Activated CD4-positive, alpha-beta T cell treated with anti-CD3 and anti-CD28 coated beads for 48 hours (primary cell): ENCODE measurements at places on chromosomes 5 and 9.

DNA sequence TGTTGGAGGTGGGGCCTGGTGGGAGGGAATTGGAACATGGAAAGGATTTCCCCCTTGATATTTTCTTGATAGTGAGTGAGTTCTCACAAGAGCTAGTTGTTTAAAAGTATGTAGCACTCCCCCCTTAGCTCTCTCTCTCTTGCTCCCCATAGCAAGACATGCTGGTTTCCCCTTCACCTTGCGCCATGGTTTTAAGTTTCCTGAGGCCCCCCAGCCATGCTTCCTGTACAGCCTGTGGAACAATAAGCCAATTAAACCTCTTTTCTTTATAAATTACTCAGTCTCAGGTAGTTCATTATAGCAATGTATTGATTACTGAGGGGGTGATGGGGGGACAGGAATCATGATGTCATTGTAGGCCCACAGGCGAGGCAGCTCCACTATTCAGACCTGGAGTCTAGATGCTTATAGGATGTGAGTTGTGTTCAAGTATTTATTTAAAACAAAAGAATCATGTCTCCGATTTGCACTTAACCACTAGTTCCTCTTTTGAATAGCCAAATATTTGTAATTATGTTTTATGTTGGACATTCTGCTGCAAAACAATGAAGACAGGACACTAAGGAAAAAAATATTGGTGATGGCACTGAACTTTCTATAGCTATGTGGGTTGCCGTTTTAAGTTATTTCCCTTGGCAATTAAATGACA, 156.6 kb downstream of the TMEM38B start:
- DNase-seq = no peak

GRCh38 chr5:170161069-170161468, 55.4 kb downstream of the FOXI1 start:
- DNase-seq = no peak

DNA sequence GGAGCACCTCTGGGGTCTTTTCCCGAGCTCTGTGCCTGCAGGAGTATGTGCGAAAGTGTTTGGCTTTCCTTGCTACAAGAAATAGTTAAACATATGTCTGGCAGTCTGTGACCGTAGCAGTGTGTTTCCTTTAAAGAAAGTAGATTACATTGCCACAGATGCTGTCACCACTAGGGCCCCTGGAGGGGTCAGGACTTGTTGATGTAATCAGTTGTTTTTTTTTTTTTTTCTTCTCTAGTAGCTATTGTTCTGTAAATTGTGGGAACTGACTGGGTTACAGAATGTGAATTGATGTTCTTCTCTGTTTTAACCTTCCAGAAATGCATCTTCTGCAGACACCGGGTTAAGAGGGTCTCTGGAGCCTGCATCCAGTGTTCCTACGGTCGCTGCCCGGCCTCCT, 345.6 kb downstream of the KDM4C start:
- DNase-seq = no peak

GRCh38 chr5:85388770-85389169, 1004.1 kb upstream of the EDIL3 start:
- no peak for DNase-seq

DNA sequence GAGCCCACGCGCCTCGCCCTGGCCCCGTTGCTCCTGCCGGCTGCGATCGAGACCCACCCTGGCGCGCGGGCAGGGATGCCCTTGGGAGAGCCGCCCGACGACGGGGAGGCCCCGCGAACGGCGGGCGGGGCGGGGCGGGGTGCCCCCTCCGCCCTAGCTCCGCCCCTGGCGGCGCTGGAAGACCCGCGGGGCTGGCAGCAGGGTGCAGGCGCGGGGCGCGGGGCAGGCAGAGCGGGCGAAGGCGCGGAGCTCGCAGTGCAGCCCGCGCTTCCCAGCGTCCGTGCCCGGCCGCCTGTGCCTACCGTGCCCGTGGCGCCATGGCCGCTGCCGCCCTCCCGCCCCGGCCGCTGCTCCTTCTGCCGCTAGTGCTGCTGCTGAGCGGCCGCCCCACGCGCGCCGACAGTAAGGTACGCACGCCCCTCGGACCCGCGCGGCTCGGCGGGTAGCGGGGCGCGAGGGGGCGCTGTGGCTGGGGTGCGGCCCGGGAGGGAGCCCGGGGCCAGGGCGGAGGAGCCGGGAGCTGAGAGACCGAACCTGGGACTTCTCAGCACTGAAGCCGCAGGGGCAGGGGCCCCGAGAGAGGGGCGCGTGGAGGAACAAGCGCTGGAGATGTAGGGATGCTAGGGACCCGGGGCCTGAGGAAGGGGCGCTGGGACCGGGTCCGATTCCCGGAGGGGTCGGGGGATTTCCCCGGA, at the start of gene OLFML2A:
Gene OLFML2A, plus strand, starts transcription at position 180 of the 695 bp plus-strand sequence. Its CDS starts 138 bp downstream, at position 318.
- peak; percentile 43 for DNase-seq

GRCh38 chr9:106723926-106724325, 139.0 kb upstream of the ZNF462 start:
- DNase-seq = no peak

GRCh38 chr9:7055171-7055903, 297.6 kb downstream of the KDM4C start:
- DNase-seq = no peak

GRCh38 chr5:86679529-86679928, 61.8 kb downstream of the COX7C start:
- DNase-seq = no peak

GRCh38 chr5:139293202-139293506, 386 bp upstream of the MATR3 start:
- no peak for DNase-seq

GRCh38 chr9:110926828-110927487, 111.3 kb downstream of the LPAR1 start:
- DNase-seq = no peak

DNA sequence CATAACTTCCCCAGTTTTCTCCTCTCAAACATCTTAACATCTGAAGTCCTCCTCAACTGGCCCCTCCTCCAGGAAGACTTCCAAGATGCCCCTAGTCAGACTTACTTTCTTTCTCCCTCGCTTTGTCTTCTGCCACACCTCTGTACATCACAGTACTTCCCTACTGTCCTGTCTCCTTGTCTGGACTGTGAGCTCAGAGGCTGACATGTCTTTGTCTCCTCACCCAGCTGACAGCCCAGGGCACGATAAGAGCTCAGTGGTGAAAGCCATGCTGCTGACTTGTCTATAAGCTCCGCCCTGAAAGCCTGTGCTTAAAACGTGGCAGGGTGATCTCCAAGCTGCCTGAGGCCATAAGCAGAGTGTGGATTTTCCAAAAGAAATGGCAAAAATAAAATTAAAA, 33.0 kb upstream of the SLC25A51 start:
- no peak for DNase-seq

DNA sequence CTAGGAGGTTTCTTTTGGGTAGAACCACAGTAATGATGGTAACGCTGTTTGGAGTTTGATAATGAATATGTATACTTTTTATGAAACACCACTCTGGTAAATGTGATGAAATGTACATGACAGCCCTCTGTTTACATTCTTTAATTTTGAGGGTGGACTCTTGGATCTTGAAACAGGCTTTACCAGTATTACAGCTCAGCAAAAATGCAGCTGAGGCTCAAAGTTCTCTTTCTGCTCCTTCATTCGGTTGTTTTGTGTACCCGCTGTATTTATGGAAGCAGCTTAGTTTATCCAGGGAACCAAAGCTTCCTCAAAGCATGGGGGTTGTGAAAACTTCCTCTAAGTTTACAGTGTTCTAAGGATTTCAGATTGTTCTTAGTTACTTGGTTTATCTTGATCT, 11.1 kb downstream of the GAPVD1 start:
- no peak for DNase-seq

- DNase-seq = no peak
Observed at GRCh38 chr5:146753641-146754040, 124.9 kb downstream of the PPP2R2B start.

- DNase-seq = no peak
Observed at GRCh38 chr9:134026581-134026980, 1.3 kb downstream of the BRD3OS start.

- no peak for DNase-seq
Observed at GRCh38 chr9:26266146-26266793, 588.0 kb upstream of the TUSC1 start.

- no peak for DNase-seq
Observed at GRCh38 chr9:38047301-38048251, 21.5 kb downstream of the SHB start.

- DNase-seq = peak; percentile 75
Observed at GRCh38 chr5:76473661-76474060, 70.6 kb downstream of the IQGAP2 start.

- DNase-seq = no peak
Observed at GRCh38 chr9:106922026-106922425, 59.1 kb downstream of the ZNF462 start.

GRCh38 chr9:38083858-38084555, 15.0 kb upstream of the SHB start:
- no peak for DNase-seq

- DNase-seq = no peak
Observed at GRCh38 chr5:71883742-71884103, 164.6 kb downstream of the CARTPT start.

DNA sequence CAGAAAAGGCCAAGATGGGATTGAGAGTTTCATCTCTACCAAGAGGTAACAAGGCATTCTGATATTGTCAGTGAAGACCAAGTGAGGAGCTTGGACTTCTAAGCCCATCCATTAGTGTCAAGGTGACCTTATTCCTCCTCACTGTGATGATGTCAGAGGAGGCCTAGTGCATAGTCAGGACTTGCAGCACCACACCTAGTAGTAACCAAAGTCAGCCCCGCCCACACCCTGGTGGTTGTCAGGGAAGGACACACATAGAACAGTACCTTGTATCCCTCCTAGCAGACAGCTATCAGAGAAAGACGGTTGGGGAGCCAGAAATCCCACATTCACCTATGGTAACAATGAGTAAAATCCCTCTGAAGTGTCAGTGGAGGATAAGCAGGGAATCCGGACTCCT, 111.7 kb downstream of the AP3B1 start:
- peak; percentile 32 for DNase-seq

DNA sequence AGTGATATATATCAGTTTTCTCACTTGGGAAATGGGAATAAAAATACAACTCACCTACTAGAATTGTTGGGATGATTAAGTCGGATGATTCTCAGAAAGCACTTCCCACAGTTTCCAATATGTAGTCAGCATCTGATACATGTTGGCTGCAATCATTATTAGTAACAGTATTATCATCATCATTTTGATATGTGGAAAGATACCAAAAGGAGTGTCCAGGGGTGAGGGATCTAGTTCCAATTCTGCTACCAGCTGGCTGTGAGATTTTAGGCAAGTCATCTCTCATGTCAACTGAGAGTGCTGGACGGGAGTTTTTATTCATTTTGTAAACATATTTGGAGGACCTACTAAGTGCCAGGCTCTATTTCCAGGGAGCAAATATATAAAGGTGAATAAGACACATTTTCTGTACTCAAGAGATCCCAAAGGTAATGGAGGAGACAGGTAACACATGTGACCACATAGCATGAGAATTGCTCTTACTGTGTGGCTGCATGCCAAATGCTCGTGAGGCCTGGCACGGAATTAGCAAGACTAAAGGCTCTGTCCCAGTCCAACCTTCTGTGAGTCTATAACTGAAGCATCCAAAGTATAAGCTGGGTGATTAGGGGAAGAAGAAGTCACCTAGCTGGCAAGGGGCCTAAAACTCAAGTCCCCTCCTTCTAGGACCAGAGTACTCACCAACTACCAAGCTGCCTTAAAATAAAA, 83.0 kb downstream of the GRIA1 start:
- DNase-seq = no peak

- no peak for DNase-seq
Observed at GRCh38 chr5:66337626-66338226, 193.6 kb downstream of the SREK1 start.

- no peak for DNase-seq
Observed at GRCh38 chr9:1171546-1171945, 121.4 kb downstream of the DMRT2 start.

DNA sequence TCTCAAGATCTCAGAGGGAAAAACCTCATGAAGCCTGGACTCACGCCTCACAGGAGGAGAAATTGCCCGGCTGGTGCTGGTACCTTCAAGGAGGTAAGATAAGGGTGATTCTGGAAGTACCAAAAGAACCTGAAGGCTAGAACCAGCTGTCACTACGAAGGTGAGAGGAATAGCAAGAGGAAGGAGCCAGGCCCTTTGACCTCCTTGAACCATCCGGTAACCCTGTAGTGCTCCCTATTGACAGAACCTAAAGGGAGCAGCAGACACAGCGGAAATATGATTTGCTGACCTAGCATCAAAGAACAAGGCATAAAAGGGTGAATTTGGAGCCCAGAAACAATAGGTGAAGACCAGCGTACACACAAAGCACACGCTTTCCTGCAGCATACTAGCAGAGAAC, 92.2 kb downstream of the DOCK8 start:
- DNase-seq = peak; percentile 52

GRCh38 chr9:87034841-87035240, 87.5 kb upstream of the GAS1 start:
- no peak for DNase-seq

DNA sequence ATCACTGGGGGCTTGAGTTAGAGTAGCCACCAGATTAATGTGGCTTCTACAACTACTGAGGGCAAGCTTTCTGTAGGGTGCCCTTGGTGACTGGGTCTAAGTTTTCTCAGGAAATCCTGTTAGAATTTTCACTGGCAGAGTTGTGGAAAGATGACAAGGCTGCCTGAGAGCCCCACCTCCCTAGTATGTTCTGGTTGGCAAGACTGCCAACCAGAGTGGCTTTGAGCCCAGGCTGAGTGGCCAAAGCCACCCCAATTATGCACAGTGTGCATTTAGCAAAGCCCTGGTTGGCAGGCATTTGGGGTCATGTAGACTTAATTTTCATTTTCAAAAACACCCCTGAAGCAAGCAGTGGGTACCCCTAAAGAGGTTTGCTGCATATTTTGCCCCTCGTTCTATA, 136.7 kb upstream of the HAPLN1 start:
- no peak for DNase-seq

DNA sequence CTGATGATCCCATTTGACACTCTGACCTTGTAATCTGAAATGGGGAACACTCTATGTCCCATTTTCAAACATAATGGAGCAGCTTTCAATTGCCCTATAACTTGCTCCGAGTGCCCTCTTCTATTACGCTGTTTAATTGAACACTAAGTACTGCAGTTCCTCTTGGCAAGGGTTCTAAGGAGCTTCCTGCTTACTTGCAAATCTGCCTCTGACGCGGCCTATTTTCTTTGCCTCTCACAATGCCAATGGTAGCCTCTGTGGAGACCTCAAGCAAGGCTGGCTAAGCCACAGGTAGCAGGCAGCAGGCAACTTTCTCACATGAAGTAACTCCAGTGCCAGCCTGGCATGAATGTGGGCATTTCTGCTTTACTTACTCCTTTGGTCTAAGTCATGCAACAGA, 443.4 kb upstream of the TRPC7 start:
- no peak for DNase-seq

DNA sequence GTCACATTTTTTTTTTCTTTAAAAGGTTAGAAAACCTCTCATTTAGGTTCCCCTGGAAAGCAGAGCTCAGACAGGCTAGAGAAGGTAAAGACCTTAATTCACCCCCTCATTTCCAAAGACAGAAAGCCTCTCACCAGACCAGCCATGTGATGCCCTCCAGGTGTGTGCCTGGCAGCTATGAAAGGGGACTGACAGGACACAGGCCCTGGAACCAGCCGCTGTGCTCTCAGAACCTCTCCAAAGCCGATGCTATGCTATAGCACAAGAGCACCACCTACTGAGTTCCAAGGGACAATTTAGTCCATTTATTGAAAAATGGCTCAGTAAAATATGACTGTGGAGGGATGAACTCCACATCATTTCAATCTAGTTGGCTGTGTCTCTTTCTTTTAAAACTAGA, 48.8 kb downstream of the FANCC start:
- peak; percentile 6 for DNase-seq
